GDM1 (cell line): ENCODE measurements at places on chromosomes 3 and 15.

GRCh38 chr15:57505949-57506391 is 85.7 kb upstream of the MYZAP start:
- DNase-seq, result no peak

DNA sequence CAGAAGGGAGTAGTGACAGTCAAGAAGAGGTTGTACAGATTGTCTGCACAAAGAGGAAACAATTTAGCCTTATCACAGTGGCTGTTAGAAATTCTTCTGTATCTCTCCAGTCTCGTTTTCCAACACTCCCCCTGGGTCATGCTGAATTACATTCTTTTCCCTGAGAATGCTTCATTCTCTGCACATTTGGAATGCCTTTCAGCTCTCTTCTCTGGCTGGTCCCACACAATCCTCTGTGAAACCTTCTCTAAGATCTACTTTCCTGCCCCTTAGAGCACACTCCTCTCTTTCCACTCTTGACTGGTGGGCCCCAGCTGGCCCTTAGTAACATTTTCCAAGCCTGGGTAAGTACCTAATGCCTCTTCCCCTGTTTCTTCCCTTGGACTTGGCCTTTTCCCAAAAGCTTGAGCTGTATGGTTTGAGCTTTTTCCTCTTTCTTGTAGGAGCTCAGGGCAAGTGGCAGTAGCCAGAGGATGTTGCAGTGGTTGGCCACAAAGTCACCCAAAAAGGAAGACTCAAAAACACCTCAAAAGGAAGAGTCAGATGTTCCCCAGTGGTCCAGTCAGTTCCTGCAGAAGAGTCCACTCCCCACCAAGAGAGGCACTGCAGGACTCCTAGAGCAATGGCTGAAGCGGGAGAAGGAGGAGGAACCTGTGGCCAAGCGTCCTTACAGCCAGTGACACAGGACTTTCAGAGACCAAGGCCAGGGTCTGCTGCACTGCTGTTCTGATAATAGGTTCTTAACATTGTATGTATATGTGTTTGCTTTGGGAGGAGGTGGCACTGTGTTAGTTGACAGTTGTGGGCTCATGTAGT is 25.7 kb downstream of the HMCES start:
- DNase-seq, result no peak

DNA sequence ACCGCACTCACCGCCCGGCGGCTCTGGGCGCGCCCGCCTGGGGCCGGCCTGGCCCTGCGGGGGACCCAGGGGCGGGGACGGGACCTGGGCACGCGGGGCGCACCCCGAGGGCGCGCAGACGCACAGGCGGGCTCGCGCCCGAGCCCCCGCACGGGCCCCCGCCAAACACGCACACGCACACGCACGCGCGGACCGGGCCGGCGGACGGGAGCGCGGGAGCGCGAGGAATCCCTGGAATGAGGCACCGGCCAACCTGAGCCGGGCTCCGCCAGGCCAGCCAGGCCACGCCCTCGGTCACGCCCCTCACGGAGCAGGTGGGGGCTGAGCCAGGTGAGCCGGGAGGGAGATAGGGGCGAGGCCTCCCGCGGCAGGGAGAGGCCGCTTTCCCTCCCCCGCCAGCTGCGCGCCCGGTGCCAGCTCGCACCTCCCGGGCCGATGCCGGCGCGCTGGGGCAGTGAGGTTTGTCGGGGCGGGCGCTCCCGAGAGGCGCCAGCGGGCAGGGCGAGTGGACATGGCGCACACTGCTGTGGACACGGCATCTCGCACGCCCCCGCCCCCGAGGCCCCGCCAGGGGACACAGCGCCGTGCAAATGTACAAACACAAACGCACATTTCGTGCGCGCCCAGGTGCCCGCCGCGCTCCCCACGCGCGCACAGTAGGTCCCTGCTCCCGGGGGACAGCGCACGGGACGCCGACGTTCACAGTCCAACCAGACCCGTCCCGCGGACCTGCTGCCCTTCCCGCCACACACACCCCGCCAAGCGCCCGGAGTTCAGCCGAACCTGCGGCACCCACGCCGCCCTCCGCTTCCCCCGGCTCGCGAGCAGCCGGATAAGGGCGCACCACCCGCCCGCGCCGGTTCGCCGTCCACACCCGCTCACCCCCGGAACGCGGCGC is 75.9 kb upstream of the VGLL4 start:
- no peak for DNase-seq

GRCh38 chr15:71106802-71107500 is 8.3 kb upstream of the THSD4 start:
- no peak for DNase-seq

- no peak for DNase-seq
Observed at GRCh38 chr3:66819993-66820501, 178.1 kb upstream of the KBTBD8 start.

DNA sequence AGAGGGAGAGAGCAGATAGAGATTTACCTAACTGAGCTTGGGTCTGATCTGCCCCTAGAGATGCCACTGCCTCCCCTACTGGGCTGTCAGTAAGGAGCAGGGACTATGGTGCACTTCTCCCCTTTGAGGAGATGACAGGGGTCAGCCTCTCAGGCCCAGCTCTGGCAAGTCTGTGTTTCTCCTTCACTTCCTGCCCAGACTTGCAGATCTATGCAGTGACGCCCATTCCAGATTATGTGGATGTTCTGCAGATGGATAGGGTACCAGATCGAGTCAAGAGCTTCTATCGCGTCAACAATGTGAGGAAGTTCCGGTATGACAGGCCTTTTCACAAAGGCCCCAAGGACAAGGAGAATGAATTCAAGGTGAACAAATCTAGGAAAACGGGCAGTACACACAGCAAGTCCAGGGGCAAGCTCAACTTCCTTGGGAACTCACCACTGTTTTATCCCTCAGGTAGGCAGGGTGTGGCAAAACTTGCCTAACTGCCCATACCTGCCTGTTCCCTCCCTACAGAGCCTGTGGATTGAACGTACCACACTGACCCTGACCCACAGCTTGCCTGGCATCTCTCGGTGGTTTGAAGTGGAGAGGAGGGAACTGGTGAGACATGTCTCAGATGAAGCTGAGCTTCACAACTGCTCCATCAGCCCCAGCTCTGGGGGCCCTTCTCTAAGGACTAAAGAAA is 29.1 kb upstream of the MANF start:
- no peak for DNase-seq

- DNase-seq, result peak; percentile 86
Observed at GRCh38 chr15:35545824-35546510, at the start of gene DPH6. Gene DPH6 (minus strand): TSS chr15:35546165. CDS start chr15:35546141, 24 bp downstream.

- DNase-seq, result no peak
Observed at GRCh38 chr3:132660811-132661070, 612 bp downstream of the UBA5 start.

DNA sequence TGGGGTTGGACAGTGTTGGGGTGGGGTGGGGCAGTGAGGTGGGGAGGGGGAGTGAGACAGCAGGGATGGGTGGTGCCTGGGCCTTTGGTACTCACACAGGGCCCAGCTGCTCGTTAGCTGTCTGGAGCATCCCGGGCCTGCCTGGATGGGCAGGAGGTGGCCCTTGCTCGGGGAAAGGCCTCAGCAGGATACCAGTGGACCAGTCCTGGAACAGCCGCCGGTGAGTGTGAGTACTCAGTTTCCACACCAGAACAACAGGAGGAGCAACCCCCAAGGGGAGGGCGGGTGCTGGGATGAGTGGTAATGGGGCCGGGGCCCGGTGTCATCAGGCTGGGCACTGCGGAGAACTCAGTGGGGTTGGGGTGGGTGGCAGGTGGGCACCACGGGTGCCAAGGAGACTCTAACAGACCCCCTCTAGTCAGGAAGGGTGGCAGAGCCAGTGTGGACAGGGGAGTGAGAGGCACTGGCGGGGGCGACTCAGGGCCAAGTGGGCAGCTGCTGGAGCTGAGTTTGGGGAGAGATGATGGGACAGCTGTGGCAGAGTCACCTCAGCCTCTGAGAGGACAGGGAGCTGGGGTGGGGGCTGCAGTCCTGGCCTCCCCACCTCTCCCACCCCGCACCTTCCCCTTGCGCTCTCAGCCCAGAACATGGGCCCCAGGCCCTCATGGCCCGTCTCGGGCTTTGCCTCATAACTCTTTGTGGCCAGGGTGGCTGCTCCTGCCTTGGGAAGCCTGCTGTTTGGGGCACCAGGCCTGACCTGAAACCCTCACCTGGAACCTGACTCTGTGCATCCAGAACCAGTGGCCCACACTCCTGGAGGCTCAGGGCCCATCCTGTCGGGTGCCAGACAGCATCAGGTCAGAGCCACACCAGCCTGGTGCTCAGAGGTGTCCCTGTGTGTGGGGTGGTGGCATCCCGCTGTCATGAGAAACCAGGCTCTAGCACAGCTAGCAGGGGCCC is 52.1 kb upstream of the PRR23E start:
- no peak for DNase-seq

- DNase-seq, result no peak
Observed at GRCh38 chr3:4987538-4988296, 8.5 kb downstream of the BHLHE40 start.

DNA sequence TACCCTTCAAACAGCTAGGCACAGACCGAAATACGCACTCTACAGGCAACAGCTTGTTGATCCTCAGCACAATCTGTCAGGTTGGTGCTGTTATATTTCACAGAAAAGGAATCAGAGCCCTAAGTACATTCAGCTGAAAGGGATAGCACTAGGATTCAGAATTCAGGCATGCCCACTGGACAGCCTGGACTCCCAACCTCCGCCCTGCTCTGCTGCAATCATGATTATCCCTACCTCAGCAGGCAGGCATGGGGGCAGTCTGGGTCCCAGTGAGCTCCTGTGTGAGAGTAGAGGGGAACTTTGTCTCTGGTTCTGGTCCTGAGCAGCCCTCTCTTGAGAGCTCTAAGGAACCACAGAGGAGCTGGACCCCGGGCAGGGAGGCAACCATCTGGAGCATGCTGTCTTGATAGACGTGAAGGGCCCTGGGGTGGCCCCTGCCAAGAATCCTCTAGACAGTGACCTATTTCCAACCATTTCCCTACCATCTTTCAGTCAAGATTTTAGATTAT is 23.4 kb upstream of the NOX5 start:
- DNase-seq, result no peak

GRCh38 chr3:122519693-122520092 is 5.0 kb upstream of the KPNA1 start:
- no peak for DNase-seq

DNA sequence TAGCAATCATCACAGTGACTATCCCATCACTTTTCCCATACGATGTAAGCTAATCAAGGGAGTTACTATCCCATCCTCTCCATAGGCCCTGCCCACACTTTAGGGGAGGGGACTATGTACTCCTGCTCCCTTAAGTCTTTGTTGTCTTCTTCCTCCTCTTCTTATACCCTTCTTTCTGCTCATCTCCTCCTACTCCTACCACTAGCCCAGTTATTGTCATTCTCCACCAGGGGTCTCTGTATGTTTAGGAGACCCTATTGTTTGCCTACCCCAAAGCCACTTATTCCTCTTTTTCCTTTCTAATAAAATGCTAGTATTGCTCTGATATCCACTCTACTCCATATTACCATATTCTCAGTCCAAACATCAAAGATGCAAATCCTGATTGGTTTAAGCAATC is 27.8 kb downstream of the STAC start:
- no peak for DNase-seq

DNA sequence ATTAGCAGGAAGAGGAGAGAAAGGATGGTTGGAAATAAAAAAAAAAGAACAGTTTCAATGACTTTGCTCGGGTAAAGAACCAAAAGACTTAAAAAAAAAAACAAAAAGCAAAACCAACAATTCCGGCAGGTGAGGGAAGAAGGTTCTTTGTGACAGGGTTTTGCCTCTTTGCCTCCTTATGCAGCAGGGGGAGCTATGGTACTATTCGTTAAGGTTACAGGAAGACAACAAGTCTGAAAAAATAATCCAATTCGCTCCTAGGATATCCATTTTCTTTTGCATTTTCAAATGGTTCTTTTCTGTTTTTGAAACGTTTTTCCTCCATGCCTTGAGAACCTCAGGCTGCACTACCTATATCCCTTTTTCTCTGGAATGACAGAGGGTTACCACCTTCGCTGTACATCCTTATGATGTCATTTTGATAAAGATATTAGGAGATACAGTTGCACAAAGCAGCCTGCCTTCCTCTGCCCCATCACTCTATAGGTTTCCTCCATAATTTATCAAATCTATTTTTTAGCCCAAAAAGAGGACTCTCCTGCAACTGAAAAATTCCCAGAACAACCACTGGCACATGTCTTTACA is 55.0 kb downstream of the CFAP20DC start:
- DNase-seq, result peak; percentile 9

- DNase-seq, result no peak
Observed at GRCh38 chr3:34070831-34071585, 272.6 kb downstream of the PDCD6IP start.

DNA sequence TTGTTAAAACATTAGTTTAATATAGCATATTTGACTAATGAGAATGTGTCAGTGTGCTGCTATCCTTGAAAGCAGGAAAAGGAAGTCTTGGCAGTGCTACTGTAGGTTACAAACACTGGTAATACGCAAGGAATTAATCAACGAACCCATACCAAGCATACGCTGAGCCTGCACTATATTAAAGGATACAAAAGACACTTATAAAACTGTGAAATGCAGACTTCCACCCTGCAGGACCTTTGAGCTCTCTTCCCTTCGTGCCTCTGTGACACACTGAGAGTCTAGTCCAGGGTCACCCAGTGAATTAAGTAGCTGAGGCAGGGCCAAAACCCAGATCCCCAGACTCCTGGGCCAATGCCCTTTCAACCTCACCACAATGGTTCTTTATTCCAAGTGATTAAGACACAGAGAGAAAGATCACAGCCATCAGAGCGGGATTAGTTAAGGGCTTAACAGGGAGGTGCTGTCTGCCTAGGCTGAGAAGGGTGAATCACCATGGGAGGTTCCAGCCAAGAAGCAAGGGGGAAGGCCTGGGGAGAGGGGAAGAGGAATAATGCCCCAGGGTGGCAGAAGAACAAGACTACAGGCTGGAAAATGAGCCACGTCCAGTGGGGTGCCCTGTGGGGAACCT is 6.8 kb downstream of the ANXA2 start:
- no peak for DNase-seq

DNA sequence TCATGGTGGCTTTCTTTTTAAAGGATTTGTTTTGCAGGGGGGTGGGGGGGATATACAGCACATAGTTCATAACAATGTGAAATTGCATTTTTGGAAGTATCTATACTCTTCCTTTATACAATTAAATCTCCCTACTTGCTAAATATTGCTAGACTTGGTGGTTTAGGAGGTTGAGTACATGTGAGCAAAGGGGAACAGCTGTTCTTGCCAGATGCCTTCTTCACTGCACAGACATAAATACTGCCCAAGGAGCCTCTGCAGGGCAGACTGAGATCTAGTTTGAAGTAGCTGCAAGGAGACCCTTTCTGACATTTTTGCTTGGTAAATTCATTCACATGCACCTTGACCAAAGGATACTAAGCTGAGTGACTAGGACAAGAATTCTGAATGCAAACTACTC is 228.6 kb upstream of the IL12A start:
- no peak for DNase-seq

DNA sequence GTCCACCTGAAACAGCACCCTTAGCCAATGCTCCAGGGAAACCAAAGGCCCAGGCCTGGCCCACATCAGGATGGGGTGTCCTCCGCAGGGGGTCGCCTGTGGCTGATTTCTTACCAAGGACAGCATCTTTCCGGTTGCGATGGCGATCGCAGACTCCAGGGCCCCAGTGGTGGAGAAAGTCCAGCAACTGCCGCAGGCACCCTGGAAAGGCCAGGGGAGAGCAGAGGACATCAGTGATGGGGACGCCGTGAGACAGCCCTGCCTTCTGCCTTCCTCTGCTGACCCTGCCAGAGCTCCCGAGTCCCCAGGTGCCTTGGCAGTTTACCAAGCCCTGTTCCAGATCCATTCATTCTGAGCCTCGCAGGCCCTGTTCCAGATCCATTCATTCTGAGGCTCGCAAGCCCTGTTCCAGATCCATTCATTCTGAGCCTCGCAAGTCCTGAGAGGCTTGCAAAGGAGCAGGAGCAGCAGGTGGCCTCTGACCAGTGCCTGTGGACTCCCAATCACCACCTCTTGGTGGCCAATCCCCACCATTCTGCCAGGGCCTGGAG is 12.5 kb downstream of the CTSH start:
- no peak for DNase-seq
